ENCODE measurements at places on chromosomes 6 and 20.

DNA sequence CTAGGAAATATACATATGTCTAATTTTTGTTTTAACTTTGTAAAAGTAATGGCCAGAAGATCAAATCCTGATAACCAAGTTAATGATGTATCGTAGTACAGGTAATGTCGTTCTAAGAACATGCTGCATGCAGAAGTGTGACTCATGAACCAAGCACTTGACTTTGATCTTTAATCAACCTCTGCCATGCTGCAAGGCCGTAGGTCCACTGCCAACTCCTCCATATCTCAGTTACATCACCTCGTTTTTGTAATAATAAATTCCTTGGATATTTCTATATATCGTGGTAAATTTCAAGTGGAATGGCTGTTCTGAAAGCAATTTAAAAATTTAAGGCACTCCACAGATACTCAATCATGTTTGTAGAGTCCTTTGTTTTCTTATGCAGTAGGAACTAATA, 771.7 kb downstream of the EPHA7 start:
- DNase-seq, result no peak

DNA sequence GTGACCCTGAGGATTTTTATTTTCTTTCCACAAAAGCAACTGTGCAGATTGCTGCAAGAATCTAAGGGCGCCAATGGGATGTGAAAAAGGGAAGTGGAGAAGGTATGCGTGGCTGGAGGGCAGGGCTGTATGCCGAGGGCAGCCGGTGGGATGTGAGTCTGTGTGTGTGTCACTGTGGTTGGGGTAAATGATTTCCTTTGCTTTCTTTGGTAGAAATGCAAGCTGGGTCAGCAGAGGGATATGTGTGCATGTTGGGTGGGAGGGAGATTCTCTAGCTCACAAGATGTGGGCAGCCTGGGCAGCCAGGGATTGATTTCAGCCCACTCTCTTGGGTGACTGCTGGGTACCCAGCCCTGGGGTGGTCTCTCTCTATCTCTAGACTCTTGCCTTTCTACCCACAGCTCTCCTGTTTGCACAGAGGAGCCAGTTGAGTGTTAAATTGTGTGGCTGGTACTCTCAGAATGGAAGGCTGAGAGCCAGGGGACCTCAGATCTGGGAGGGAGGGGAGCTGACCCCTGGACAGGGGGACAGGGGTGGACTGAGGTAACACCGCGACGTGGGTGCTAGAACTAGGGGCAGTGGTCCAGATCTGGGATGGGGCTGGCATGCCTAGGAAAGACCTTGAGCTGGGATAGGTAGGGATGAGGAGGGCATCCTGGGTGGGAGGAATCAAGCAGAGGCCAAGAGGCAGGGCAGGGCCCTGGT, 136.8 kb upstream of the RNF24 start:
- no peak for DNase-seq

GRCh38 chr20:56447227-56447626, 21.2 kb upstream of the RTF2 start:
- no peak for DNase-seq

DNA sequence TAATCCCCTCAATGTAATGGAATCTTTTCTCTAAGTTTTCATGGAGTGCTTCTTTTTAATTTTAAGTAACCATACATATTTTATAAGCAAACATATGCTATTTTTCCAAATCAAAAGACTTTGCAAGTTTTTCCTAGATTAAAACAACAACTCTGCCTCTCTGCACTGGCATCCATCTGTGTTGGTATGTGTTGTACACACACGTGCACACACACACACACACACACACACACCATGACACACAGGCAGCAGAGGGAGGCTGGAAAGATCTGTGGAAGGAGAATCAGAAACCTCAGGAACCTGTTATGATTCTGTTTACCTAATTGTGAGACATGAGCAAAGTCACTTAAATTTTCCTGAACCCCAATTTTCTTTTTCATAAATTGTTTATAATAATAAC, 295.0 kb upstream of the PRDM1 start:
- no peak for DNase-seq

- DNase-seq, result no peak
Measured at GRCh38 chr6:16698162-16698533, 63.1 kb downstream of the ATXN1 start.

GRCh38 chr6:68738039-68738438, 103.0 kb downstream of the ADGRB3 start:
- DNase-seq, result no peak

DNA sequence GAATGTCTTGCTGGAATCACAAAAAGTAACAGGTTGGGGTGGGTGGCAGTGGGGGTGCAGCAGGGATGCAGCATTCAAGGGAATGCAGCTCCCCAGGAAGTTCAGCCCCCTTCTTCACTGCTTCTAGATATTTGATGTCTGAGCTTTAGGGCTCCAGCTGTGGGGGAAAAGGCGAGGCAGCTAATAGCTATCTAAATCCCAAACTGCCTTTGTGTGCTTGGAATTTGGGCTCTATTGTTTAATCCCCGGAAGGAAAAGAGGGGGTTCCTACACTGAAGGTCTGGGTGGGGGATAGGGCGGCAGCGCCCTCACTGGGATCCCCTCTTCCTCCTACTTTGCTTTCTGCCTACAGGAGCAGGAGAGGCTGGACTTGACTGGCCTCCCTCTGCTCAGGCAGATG, 116.5 kb downstream of the SOBP start:
- DNase-seq, result no peak

DNA sequence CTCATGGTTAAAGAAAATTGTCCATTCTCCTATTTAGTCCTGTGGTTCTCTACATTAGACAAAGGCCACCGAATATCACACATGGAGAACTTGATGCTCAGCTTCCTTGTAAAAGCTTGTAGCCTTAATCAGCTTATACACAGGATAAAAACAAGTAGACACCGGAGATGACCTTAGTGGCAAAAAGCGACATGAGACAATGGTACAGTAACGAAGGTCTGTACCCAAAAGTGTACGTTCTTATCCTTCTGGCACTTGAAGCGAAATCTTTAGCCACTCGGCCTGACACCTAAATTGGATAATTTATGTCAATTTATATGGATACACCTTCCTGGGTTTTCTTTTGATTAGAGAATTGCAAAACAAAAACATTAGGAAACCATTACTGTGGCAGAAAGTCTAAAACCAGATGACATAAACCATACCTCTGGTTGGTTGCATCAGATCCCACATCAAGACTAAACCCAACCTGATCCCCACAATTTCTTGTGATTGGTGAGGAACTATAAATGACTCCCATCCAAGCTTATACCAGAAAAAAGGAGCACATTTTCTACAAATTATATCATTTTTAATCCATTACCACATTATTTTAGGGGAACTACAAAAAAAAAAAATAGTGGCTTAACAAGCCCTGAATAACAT, 6.1 kb downstream of the RBM39 start:
- no peak for DNase-seq

- DNase-seq, result no peak
Measured at GRCh38 chr20:63004607-63005364, 2.0 kb downstream of the BHLHE23 start.

GRCh38 chr6:11812951-11813350, 34.3 kb upstream of the ADTRP start:
- no peak for DNase-seq

DNA sequence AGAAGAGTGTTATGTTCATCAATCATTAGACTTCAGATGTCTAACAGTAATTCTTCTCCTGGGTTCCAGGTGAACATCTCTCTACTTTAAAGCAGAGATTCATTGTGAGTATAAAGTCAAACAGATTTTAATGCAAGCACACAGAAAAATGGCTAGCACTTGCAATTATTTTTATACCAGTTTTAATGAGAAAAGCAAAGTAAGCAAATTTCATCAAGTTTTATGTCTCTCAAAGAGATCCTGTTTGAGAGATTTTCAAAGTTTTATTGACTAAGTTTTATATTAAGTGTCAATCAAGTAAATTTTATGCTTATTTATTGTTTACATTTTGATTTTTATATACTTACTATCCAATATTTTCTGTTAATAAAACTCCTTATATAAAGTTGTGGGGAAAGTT, 1628.5 kb downstream of the HACE1 start:
- no peak for DNase-seq

GRCh38 chr20:62053465-62054196, 12.1 kb downstream of the TAF4 start:
- no peak for DNase-seq

DNA sequence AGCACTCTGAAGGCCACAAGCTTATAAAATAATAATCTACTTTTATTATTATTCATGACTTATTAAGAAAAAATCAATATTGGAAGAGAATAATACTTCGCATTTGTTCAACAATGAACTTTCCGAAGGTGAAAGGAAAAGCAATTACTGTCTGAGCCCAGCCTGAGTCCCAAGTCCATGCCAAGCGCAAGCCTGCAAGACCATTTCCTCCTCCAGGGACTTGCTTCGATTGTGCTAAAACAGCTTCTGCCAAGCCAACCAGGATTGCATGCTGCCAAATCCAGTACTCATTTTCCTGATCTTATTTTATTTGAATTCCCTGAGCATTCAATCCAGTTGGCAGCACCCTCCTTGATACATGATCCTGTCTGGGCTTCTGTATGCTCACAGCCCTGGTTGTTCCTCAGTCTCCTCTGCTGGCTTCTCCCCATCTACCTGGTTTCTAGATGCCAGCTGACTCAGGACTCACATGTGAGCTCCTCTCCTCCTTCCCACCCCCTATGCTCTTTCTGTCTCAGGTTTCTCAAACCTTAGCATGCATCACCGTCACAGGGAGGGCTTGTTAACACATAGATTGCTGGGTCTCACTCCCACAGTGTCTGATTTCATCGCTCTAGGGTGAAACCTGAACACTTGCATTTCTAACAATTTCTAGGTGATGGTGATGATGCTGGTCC, 55.9 kb upstream of the PSMF1 start:
- no peak for DNase-seq

DNA sequence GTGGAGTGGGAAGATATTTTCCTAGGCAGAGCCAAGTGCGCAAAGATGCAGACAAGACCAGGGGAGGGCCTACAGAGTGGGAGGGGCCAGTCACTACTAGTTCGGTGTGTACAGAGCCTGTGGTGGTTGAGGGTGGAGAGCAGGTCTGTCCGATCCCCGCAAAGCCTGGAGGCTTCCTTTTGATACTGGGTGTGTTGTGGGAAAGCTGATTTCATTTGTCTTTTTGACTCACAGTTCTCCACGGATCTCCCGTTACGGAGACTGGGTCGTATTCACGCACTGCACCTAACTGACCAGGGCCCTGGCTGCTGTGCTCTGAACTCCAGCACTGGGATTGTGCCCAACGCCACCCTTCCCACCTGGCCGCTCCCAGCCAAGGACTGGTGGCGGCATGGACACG, 1.4 kb upstream of the TIAM2 start:
- DNase-seq, result no peak

- DNase-seq, result no peak
Measured at GRCh38 chr6:10831609-10832008, 6.7 kb downstream of the MAK start.

DNA sequence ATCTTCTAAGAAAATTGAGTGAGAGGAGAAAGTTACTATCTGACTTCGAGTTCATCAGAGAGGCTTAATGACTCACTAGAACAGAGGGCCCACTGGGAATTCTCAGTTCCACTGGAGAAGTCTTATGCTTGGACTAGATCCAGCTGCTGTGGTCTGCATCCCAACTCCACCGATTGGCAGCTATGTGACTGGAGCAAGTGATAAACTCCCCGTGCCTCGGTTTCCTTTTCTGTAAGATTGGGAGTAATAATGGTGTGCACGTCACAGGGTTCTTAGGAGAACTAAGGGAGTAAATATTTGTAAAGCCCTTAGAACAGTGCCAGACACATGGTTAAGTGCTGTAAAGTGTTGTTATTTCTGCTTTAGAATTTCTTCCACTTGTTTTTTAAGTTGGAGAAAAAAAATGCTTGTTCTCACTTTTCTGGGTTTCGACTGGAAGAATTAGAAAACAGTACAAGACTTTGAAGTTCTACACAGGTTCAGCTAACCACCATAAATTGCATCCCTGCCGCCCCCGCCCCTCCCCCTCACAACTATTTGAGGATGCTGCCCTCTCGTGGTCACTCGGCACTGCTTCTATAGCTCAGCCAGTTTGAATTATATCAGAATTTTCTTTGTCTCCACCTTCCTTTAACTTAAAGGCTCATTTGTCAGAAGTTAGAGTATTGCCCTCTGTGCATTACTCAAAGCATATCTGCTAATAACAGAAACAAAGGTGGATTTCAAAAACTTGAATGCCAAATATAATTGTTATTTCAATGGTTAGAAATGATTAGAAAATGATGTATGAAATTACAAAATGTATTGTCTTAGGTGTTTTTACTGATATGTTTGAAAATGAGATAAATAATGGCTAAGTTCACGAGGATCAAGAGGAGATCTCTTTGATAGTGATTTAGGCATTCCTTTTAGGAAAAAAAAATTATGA, 95.0 kb upstream of the IFNGR1 start:
- DNase-seq, result peak; percentile 68

GRCh38 chr20:8121666-8122065, 10.4 kb upstream of the PLCB1 start:
- no peak for DNase-seq

- DNase-seq, result no peak
Measured at GRCh38 chr6:10949579-10950490, 63.0 kb downstream of the SYCP2L start.

- no peak for DNase-seq
Measured at GRCh38 chr20:24677626-24678315, 208.3 kb downstream of the SYNDIG1 start.

DNA sequence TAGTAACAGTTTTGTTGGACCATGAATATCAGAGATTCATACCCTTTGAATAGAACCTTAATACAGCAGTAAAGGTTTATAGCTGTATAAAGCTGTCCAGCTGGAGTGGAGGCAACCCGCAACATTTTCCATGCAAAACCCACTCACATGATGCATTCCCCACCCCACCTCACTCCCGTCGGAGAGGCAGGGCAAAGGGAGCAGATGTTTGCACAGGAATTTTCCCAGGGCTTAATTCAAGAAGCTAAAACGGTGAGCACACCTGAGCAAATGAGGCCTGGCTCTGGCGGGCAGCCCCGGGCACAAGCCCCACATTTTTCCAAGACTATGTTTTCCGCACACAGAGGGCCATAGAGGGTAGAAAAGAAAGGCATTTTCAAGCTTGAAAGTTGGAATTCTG, 191.7 kb downstream of the FOXC1 start:
- DNase-seq, result no peak

- no peak for DNase-seq
Measured at GRCh38 chr6:131958542-131959470, 7.6 kb upstream of the CCN2 start.

- no peak for DNase-seq
Measured at GRCh38 chr6:166085500-166085899, 82.2 kb downstream of the TBXT start.

DNA sequence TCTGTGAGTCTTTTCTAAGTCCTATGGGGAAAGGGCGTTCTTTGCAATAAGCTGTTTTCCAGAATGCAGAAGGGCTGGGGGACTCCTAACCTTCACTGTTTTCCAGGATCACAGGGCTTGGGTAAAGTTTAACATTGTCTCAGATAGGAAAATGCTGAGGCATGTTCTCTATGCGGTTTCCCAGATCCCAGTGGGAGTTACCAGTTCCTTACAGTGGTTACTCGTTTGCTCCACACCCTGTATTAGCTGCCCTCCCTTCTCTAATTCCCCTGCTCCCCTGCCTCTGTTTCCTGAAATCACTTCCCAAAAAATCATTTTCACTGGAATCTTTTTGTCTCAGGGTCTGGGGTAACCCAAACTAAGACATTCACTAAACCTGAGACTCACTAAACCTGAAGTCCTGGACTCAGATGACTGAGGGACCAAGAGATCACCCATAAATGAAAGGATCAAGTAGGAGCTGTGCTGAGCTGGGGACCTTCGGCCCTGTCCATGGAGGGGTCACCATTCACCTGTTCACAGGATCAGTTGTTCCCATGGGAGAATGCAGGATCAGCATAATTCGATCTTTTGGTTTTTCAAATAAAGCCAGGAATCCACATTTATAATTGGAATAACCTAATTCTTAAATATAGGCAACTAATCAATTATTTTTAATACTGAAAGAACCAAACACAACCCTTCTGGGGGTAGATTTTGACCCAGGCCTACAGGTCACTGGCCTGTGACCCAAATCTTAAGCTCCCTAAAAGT, 76.2 kb downstream of the ISM1 start:
- no peak for DNase-seq

All from CD4-positive, alpha-beta T cell treated with Interleukin-15 for 4 hours (primary cell).